CD4-positive, alpha-beta T cell treated with Interleukin-21 for 1 hour (primary cell): ENCODE measurements at places on chromosomes 13 and 19.

GRCh38 chr13:20462533-20462915 lies 63.1 kb downstream of the CRYL1 start:
- no peak for DNase-seq

DNA sequence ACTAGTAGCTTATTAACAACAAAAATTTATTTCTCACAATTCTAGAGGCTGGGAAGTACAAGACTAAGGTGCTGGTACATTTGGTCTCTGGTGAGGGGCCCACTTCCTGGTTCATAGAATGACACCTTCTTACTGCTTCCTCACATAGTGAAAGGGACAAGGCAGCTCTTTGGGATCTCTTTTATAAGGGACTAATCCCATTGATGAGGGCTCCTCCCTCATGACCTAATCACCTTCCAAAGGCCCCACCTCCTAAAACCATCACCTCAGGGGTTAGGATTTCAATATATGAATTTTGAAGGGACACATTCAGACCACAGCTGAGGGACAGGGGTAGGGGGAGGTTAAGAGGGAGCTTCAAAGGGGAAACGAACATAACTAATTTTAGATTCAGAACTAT lies 20.3 kb downstream of the SPART start:
- no peak for DNase-seq

DNA sequence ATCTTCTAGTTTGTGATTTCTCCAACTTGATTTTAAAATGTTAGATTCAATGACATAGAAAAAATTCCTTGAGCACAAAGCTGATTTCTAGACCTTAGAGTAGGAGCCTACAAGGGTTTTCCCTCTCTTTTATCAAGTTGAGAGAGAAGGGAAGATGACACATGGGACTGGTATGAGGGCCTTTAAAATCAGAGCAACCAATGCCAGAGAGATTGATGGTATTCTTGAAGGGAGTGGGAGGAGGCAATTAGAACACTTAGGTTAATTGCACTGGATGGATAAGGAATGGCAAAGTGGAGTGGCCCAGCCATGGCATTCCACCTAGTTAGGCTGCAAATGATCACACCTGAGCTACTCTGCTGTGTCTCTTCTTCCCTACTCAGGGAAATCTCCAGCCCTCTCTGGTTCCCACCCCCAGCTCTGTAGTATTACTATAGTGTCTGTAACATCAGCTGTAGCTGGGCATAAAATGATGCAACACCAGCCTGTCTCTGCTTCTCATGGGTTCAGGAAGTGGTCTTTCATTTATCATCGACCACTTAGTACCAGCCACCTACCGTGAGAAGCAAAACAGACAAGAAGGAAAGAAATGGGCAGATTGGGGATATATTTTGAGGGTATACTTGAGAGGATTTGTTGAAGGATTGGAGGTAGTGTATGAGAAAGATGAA lies 333.6 kb downstream of the DLEU7 start:
- no peak for DNase-seq

GRCh38 chr13:30308548-30308947 lies 1.2 kb upstream of the KATNAL1 start:
- DNase-seq, result no peak

- DNase-seq, result no peak
Measured at GRCh38 chr13:81406639-81407292, 1065.8 kb upstream of the SPRY2 start.

- no peak for DNase-seq
Measured at GRCh38 chr19:55485439-55486011, 537 bp downstream of the NAT14 start.

- DNase-seq, result no peak
Measured at GRCh38 chr13:51067706-51068105, 43.4 kb downstream of the C13orf42 start.

GRCh38 chr19:50380751-50381151 lies 3.4 kb upstream of the POLD1 start:
- no peak for DNase-seq

- no peak for DNase-seq
Measured at GRCh38 chr13:99353246-99353600, 46.0 kb upstream of the GPR183 start.

DNA sequence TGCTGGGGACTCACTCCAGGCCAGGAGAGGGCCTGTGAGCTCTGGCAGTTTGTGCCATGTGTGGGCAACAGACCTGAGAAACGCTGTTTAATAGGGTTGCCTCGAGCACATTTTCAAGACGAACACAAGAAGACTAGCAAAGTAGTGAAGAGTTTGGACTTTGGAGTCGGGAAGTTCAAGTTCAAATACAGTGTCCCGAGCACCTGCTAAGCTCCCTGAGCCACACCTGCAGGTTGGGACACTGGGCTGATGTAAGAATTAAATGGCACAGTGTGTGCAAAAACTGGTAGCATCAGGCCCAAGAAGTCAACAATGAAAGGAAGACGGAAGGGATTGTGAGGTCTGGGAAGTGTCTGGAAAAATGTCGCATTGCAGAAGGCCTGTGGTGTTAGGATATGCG lies 112.8 kb upstream of the PABPC3 start:
- DNase-seq, result no peak
